ENCODE measurements at places on chromosomes 7 and 10.

DNA sequence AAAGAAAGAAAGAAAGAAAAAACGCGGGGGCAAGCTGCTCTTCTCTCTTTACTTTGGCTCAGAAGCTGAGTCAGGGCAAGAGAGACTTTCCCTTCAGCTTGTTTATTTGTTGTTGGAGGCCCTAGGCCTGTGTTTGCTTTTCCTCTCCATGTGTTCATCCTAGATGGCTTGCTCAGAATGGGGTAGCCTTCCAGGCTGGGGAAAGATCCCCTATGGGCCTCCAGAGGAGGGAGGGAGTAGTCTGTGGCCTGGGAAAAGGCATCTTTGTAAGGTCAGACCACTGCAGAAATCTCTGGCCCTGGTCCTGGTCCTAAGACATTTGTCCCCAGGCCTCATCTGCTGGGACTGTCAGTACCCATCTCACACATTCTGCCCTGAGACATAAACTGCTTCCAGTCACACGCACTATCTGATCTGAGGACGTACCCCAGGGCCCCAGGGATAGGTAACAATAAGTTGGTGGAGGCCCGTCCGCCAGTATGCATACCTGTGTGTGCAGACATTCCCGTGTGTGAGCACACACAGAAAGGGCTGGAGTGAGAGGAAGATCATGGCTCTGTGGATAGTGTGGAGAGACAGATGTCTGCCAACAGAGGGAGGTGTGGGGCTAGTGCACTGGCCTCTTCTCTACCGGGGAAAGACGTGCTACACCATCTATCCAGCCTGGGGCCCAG is 4.9 kb upstream of the SCD start:
- no peak for DNase-seq

DNA sequence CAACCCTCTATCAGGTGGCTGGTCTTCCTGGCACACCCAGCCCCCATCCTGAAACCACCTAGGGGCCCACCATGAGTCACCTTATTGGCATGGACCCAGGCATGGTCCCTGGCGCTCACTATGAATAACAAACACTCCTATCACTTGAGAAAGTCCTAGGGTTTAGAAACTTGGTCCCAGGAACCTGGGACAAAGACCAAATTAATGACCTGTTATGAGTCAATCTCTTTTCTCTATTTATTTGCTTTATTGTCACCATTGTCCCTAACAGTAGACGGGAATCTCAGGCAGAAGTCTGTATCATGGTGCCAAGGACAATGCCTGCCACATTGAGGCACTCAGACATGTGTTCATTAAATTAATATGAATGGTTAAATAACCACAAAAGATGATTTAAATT is 599.6 kb upstream of the C7orf33 start:
- no peak for DNase-seq

- no peak for DNase-seq
Measured at GRCh38 chr10:24759672-24760071, 36.0 kb upstream of the ARHGAP21 start.

- no peak for DNase-seq
Measured at GRCh38 chr10:96053985-96054384, 10.6 kb downstream of the CCNJ start.

DNA sequence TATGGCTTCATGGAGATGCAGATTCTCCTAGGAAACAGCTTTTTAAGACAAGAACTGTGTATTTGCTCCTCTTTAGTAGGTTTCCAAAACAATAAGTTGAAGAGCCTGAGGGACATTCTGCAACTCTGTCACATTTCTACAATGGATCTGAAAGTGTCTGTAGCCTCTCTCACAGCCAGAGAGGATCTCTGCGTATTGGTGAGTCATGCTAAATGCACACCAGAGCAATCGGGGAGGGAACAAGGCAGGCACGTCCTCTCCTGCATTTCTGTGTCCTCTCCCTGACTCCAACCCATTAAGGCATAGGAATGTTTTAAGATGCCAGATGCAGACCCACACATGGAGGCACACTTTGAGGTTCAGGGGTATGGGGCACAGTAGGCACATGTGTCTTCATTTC is 1126.4 kb upstream of the GHITM start:
- no peak for DNase-seq

GRCh38 chr7:137443616-137444015 is 100.1 kb upstream of the PTN start:
- no peak for DNase-seq

GRCh38 chr7:134901389-134902020 is 84.8 kb upstream of the AGBL3 start:
- no peak for DNase-seq

DNA sequence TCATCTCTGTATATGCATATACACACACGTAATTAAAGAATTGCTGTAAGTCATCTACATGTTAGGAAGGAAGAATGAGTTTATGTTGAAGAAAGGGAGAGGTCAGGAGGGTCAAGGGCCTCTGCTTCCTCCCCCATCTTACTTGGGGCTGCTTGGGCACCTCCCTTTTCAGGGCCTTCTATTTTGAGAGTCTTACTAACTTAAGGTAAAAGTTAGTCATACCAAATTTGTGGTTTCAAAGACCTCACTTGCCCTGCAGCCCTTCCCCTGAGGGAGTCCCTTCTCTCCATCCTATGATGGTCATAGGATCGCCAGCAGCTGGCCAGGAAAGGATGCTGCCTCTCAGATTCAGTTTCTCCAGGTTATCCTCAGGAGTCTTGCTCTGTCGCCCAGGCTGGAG is 2.6 kb downstream of the PLEKHS1 start:
- DNase-seq, result no peak

DNA sequence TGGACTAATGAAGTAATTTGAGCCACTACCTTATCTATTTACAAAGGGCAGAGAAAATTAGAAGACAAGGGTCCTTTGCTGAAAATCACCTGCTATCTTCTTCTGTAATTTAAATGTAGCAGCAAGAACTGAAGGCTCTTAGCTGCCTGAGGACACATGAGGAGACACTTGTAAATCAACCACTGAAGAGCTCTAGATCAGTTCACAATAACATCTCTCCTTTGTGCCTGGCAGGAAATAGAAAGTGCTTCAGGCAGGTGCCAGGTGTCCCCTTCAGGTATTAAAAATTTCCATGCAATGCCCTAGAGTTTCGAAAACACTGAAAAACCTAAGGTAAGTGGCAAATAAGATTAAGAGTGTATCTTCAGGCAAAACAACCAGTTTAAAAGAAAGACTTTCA is 474.6 kb downstream of the GRM8 start:
- no peak for DNase-seq

- DNase-seq, result no peak
Measured at GRCh38 chr7:46168671-46169383, 247.8 kb upstream of the IGFBP3 start.

GRCh38 chr10:133388236-133388972 is 5.6 kb upstream of the MTG1 start:
- peak; percentile 60 for DNase-seq

DNA sequence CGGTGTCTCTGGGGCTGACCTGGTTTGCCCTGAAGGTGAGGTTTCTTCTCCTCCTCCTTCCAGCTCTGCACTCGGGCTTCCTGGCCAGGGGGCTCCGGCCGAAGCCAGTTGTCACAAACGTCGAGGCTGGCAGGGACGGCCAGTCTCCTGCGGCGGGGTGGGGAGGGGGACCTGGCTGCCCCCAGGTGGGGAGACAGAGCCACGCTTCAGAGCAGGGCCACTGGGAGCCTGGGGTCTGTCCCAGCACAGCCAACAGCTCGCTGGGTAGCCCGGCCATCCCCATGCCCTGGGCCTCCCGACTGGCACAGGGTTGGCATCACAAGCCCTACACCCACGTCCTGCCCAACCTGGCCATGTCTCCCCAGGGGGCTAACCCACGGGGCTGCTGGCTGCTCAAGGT is 20.4 kb downstream of the MICALL2 start:
- no peak for DNase-seq

DNA sequence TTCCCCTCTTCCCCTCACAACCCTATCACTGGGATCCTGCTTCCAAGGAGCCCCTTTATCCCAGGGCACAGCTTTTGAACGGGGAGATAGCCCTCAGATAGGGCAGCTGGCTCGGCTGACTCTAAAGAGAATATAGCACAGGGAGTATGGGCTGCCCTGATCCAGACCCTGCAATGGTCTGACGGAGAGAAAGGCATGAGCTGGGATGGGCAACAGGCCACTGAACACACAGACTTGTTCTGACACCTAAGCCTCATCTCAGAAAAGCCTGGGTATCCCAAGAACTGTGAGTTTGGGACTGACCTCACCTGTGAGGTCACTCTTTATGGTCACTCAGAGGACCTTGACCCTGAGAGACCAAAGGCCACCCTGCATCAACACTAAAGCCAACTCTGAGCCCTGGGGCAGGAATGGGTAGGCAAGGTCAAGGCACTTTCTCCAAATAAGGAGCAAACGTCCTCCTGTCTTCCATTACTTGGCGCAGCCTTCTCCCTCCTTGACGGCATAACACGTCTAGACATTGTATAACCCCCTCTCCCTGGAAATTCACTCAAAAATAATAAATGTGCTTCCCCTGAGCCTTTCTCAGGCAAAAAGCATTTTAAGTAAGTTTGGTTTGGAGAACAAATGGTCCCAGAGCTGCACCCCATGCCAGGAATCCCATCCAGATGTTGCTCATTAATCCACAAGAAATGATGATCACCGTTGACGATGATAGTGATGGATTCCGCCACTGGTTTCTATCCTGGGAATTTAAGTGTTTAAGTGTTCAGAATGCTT is 8.2 kb upstream of the LRRC18 start:
- no peak for DNase-seq

DNA sequence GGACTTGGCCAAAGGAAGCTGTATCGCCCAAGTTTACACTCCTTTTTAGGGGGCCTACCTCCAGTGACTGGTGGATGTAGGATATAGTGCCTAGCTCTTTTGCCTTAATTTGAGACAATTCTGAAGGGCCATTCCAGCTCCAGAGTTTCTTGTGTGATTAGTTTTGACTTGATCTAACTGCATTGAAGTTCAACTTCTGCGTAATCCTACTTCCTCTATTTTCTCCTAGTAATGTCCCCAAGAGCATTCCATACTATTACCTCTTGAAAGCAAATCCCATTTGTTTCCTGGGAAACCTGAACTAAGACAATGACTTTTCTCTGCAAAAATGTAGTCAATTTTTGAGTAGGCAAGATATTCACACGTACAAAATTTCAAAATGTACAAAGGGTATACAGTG is 4.7 kb upstream of the H2AZ2 start:
- no peak for DNase-seq

- DNase-seq, result no peak
Measured at GRCh38 chr10:3622427-3622826, 162.6 kb downstream of the KLF6 start.

GRCh38 chr10:10855151-10855581 is 162.5 kb upstream of the CELF2 start:
- DNase-seq, result no peak

DNA sequence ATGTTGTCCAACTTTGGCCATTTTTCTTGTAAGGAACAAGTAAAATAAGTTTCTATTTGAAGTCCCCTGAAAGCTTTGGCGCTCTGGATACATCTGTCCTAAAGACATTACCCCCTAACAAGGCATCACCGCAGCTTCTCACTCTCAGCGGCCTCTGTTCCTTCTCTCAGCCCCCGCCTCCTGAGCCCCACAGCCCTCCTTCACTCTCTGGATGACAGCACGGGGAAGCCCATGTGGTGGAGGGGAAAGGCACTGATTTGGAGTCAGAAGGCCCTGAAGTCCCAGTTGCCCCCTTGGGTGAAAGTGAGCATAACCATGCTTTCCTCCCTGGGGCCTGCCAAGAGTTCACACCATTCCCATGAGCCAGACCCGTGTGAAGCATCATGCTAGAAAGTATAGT is 4.6 kb downstream of the H2BK1 start:
- DNase-seq, result no peak

DNA sequence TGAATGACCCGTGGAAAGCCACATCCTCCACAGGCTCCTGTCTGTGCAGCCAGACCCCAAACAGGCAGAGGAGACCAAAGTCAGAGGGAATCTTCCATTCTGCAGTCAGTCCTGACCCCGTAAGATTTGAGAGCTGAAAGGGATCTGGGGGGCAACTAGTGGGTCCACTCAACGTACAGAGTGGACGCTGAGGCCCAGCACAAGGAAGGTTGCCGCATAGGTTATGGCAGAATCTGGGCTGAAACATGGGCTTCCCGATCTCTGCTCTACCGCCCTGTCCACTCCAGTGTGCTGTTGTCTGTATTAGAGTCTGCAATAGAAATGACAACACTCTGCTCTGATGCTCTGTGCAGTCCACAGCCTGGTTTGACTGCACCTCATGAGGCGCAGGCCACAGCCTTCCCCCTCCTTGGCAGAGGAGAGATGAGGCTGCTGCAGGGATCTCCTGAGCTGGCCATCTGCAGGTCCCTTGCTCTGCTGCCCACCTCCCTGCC is 7.9 kb upstream of the ZNF22 start:
- DNase-seq, result no peak

GRCh38 chr7:108308903-108309302 is 147.3 kb downstream of the NRCAM start:
- no peak for DNase-seq

GRCh38 chr7:158138329-158138597 is 449.4 kb downstream of the PTPRN2 start:
- no peak for DNase-seq

DNA sequence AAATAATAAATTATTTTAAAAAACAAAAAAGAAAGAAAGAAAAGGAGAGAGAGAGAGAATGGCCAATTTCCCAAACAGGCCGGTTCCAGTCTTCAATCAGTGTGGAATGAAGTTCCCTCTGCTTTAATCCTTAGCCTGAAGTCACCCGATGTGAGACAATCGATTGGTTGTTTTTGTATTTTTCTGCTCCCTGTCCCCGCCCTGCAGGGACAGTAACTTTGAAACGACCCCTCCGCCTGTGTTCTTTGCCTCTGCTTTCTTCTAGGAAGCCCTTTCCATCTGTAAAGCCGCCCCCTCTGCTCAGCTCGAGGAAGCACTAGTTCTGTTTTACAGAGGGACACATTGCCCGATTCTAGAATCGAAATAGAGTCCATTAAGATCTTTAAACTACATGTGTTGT is 33.4 kb downstream of the FOXL3 start:
- no peak for DNase-seq

DNA sequence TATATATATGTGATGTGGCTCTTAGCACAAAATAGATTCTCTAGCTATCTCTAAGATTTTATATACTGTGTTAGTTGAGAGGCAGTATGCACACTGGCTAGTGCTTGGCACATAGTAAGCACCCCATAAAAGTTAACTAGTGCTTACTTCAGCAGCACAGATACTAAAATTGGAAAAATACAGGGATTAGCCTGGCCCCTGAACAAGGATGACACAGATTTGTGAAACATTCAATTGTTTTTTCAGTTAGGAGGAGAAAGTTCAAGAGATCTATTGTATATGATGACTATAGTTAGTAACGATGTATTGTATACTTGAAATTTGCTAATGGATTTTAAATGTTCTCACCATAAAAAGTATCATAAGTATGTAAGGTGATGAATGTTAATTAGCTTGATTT is 78.3 kb upstream of the LRRC17 start:
- DNase-seq, result no peak

DNA sequence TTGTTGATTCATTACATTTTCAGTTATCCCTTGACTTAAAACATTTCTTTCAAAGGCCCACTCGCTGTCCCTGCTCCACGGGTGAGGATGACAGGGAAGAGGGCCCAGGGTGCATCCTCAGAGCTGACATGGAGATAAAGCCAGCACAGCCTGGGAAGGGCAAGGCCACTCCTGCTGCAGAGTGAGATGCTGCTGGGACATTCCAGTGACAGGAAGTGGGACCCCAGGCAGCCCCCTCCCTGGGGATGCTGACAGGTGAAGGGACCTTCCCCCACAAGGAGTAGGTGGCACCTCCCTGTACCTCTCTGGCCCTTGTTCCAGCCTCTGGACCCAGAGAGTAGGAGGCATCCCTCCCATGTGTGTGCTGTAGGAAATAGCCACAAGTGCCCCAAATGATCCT is 97.8 kb upstream of the DDC start:
- no peak for DNase-seq

GRCh38 chr7:23863209-23863787 is 153.3 kb downstream of the STK31 start:
- DNase-seq, result no peak

- DNase-seq, result no peak
Measured at GRCh38 chr10:20909801-20910200, 12.7 kb upstream of the NEBL start.
